ENCODE measurements at places on chromosomes 16 and 17.
A peak's percentile ranks its signal among the peaks of the same experiment; 100 is the strongest.

GRCh38 chr17:19833914-19834313 is 33.8 kb downstream of the ULK2 start:
- no peak for DNase-seq

GRCh38 chr16:88060524-88061219 is 109.4 kb downstream of the BANP start:
- no peak for DNase-seq

GRCh38 chr16:87194172-87194571 is 123.0 kb downstream of the C16orf95 start:
- no peak for DNase-seq

DNA sequence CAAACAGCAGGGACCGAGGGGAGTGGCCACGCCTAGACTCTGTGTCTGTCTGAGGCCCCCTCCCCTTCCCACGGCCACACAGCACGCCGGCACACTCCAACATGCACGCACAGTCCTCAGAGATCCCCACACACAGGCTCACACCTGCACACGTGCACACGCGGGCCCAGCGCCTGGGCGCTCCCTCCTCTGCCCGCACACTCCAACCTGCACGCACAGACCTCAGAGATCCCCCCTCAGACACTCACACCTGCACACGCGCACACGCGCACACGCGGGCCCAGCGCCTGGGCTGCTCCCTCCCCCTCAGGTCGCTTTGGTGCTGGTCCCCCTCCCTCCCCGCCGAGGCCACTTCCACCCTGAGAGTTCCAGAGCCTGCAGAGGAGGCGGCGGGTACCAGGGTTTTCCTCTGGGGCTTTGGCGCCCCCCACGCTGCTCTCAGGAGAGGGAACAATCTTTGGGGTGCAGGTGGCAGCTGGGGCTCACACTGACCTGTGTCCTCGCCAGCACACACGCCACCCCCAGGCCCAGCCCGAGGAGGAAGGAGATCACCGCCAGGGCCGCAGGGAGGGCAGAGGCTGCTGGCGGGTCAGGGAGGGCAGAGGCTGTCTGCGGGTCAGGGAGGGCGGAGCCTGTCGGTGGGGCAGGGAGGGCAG is 1.6 kb downstream of the CD7 start:
- DNase-seq: no peak

- DNase-seq: no peak
Observed at GRCh38 chr16:66935314-66936011, at the start of gene CES2. Gene CES2 (plus strand): TSS chr16:66935516. CDS start chr16:66935636, 120 bp downstream.

- DNase-seq: no peak
Observed at GRCh38 chr16:87979352-87979751, 28.1 kb downstream of the BANP start.

DNA sequence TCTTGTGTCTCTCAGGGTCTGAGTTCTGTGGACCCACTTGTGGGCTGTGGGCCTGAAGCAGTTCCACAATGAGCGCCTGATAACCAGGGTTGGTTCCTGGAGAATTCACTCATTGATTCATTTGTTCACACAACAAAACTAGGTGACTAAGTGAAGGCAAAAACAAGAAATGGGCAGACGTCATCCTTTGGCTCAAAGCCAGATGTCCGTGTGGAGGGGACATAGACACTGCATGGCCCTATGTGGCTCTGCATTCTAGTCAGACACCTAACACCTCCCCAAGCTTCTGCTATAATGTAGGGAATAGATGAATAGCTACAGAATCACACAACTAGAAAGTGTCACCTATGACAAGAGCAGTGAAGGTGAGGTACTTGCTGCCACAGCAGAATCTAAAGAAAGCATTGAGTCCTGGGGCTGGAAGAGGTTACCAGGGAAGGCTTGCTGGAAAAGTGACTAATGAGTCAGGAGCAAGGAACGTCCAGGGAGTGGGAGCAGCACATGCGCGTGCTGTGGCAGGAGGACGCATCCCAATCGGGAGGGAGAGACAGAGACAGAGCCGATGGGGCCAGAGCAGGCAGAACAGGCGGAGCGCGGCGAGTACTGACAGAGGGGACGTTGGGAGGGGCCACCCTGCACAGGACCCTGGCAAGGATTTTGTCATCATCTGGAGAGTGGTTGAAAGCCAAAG is 58.9 kb downstream of the CES1 start:
- DNase-seq: no peak

DNA sequence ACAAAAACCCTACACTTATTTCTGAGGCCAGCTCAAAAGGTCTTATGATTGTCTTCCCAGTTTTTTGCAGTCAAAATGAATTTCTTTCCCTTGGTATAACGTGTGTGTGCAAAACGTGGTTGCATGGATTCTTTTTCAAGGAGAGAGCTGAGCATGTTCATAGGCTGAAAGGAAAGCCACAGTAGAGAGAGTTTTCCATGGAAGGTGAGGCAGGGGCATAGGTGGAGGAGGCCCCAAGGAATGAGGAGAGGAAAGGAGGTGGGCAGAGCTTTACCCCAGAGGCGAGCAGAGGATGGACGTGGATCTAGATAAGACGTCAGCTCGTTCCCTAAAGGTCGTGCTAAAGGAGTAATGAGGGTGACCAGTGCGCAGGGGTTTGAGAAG is 22.8 kb downstream of the TRPV2 start:
- DNase-seq: no peak

DNA sequence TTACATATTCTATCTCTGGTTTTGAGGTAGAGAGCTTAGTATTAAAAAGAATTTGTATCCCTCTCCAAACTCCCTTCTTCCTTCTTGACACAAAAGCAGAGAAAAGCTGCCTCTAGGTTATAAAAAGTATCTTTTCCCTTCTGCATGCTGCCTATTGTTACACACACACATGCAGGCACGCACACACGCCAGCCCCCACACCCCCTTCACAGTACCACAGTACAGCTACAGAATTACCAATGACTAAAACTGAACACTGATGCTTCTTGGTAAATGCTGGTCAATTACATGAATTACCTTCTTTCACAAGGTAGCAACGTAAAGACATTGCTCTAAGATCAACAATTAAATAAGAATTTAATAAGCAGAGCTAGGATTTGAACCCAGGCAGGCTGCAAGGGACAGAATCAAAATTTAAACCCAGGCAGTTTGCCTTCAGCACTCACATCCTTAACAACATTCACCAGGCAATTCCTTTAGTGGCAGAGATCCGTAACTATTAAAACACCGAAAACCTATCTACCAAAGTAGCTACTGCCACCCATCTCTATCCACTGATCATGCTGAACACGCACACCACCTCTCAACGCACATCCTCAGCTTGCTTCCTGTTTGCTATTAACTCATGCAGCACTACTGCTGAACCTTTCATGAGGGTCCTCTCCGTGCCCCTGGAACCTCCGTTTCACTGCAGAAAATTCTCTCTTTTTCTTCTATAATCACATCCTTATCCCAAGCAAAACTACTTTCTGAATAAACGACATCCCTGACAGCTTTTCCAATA is 37.8 kb downstream of the YWHAE start:
- no peak for DNase-seq

DNA sequence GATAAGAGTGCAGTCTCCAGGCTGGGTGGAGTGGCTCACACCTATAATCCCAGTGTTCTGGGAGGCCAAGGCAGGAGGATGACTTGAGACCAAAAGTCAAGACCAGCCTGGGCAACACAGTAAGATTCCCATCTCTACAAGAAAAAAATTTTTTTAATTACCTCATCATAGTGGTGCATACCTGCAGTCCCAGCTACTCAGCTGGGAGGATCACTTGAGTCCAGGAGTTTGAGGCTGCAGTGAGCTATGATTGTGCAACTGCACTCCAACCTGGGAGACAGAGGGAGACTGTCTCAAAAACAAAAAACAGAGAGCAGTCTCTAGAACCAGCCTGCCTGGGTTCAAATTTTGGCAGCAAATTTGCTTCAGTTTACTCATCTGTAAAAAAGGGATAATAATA is 45.2 kb downstream of the WDR59 start:
- DNase-seq: no peak

DNA sequence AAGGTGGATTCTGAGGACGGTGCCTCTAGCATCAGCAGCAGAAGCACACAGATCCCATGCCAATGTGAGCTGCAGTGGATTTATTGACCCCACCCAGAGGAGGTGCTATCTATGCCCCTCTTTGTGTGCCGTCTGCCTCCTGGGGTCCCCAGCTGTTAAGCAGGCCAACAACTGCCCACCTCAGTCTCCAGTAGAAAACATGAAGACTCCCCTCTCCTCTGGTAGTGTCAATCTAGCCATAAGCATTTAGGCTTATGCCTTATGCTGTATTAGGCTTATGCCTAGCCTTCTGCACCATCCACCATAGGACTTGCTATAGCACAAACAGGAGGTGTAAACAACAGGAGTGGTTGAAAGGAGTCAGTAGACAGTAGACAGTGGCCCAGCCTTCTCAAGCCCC is 417.9 kb upstream of the C16orf82 start:
- no peak for DNase-seq

DNA sequence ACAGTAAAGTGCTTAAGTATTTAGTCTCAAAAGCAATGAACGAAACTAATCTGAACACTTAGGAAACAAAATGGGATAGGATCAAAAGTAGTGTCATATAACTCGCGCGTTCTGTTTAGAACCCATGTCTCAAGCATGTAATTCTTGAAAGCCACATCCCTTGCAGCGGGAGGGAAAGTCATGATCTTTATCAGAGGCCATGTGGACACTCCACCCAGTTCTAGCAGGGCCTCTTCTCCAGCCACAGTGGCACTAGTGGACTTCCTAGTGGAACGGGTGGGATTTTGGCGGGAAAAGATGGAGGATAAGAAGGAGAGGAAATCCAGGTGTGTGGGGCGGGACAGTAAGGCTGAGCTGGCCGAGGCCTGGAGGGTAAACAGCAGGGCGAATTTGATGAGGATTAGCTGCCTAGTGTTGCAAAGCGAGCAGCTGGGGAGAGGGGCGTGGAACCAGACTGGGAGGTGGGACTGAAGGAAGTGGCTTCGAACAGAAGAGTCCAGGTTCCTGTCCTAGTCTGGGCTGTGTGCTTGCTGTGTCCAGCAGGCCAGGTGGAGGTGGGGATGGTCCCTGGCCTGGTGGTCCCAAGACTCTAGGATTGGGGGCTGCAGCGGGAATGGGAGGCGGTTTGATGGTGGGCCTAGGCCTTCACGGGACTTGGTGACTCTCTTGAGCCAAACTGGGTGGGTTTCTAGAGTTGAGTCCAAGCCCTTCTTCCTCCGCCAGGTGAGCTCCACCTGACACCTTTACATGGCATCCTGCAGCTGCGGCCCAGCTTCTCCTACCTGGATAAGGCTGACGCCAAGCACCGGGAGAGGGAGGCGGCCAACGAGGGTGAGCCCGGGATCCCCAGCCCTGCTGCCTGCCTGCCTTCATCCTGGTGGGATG is 15.9 kb downstream of the POLR3E start:
- no peak for DNase-seq

DNA sequence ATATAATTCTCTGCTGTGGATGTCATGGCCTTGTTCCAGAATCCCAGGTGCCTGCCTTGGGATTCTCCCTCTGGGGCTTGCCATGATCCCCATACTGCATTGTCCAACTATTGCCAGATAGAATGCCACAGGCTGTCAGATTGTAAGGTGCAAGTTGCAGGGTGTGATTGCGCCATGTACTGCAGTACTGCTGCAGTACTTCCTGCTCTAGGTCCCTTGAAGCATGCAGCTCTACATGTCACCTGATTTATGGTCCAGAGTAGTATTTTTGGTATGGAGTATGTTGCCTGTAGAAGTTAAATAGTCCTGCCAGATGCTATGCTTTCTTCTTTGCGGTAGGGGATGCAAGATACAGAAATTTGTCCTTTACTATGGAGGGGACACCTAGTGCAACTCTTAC is 7.0 kb upstream of the SLFN5 start:
- no peak for DNase-seq

DNA sequence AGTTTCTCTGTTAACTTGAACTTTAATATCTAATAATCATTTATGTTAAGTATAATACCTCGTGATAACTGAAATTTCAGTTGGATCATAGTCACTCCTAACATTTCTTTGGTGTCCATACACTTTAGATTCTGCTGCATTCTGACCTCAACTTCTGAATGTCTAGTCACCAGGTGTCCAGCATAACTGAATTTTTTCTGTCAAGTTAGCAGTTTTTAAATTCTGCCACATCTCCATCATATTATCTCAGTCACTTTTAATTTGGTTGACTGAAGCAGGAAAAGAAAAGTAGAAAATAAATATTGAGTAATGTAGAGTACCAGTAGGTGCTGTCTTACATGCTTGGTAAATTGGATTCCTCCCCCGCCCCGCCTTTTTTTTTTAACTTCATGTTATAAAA is 128.6 kb downstream of the TANC2 start:
- no peak for DNase-seq

DNA sequence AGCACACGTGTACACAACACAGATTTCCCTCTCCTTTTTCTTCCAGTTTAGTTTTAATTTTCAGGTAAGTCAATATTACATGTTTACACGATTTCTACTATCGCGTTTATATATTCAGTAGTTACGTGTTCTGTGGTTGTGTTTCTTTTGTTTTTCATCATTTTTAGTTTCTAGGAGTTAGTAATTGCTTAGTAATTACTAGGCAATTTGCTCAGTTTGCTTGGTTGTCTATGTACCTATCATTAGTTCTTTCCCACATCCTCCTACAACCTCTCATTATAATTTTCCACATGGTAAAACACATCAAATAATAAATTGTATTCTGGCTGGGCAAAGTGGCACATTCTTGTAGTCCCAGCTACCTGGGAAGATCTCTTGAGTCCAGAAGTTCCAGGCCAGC is 24.6 kb upstream of the GUCY2D start:
- no peak for DNase-seq

DNA sequence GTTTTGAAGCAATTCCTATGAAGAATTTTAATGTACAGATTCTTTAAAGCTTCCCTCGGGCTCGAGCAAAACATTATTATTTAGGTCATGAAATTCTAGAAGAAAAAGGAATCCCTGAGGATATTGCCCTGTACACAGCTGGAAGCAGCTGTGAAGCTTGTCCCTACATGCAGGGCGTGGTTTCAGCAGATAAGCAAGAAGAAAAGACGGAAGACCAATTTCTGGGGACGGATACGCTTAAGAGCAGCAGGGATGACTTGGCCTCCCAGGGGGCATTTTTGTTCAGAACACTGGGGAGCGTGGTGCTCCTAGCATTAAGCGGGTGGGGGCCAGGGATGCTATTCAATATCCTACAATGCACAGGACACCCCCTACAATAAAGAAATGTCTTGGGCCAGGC is 34.3 kb downstream of the LITAF start:
- DNase-seq: no peak

GRCh38 chr17:75498726-75499213 is 16.6 kb downstream of the CASKIN2 start:
- DNase-seq: peak; percentile 36

DNA sequence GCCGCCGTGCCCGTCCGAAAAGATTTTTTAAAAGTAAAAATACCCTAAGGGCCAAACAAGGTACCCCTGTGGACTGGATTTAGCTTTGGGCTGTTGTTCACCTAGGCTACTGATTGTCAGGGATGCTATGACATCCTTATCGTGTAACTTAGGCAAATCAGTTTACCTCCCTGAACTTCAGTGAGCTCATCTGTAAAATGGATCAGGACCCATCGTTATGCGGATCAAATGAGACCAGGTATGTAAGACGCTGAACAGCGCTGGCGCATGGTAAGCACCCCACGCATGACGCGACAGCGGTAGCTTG is 658 bp upstream of the ZNF771 start:
- no peak for DNase-seq

GRCh38 chr16:55078153-55078552 is 147.5 kb downstream of the IRX5 start:
- DNase-seq: no peak

Measured in KBM-7 (cell line).